CD4-positive, alpha-beta T cell treated with Interleukin-17A for 1 hour (primary cell): ENCODE measurements at places on chromosomes 7 and 10.

DNA sequence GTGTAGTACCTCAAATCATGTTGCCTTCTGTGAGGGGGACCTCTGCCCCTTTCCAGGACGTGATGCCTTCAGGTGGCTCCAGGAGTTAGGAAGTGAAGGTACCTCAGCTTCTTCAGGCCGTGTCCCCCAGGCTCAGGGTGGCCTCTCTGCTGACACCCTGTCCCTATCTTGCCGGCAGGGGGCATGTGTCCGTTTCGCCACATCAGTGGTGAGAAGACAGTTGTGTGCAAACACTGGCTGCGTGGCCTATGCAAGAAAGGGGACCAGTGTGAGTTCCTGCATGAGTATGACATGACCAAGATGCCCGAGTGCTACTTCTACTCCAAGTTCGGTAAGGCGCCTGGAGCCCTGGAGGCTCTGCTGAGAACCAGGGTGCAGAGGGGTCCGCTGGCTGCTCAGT lies 9.2 kb downstream of the CPSF4 start:
- DNase-seq: no peak

GRCh38 chr10:43136995-43137716 lies 1.1 kb upstream of the CSGALNACT2 start:
- DNase-seq: no peak

DNA sequence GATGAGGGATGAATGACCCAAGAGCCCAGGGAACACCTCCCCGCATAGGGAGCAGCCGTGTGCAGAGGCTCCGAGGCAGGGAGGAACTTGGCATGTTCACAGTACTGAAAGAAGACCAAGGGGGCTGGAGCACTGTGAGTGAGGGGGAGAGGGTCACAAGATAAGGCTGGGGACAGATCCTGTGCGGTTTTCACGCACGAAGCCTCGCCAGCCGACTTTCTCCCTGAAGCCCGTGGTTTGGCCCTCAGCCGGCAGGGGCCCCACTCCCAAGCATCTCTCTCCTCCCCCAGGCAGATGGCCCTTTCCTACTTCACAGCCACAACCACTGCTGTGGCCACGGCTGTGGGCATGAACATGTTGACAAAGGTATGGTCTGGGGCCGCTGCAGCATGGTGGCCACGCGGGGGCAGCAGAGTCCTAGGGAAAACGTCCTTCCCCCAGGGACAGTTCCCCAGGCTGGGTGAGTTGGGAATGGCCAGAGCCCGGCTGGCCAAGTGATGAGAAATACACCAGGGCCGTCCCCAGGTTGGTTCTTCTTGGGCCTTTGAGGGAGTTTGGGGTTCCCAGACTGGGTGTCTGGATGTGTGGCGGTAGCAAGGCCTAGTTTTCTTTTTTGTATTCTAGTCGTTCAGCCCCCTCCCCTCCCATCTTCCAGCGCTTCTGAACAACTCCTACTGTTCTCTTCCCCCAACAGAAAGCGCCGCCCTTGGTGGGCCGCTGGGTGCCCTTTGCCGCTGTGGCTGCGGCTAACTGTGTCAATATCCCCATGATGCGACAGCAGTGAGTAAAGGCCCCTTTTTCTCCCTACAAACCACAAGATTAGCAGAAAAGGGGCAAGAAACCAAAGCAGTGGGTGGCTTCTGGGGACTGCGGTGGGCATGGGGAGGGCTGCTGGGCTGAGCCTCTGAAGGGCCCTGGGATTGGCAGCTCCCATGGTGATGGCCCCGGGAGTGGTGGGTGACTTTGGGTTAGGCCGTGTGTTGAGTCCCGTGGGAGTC lies 14.4 kb upstream of the WBP1L start:
- peak; percentile 56 for DNase-seq

- DNase-seq: no peak
These were observed 20.7 kb downstream of the LRRC4 start for GRCh38 chr7:128010391-128011127.

DNA sequence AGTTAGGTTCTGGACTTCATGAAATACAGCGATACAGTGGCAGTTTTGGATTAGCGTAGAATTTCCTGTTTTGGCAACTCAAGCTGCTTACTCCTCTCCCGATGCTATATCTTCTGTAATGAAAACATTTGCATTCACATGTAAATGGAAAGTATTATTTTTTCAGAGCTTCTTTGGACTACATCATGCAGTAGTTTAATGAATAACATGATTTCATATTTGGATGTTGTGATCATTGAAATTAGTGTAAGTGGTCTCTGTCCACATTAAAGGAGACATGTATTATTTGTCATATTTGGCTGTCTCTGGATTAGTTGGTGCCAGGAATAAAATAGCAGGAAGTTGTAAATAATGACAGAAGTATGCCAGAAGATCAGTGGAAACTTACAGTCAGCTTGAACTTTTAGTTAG lies 331.6 kb downstream of the GFRA1 start:
- no peak for DNase-seq

GRCh38 chr10:110443239-110444003 lies 54.3 kb upstream of the DUSP5 start:
- DNase-seq: no peak

- peak; percentile 60 for DNase-seq
These were observed 72.6 kb downstream of the OSBPL3 start for GRCh38 chr7:24907311-24907886.

GRCh38 chr7:78345293-78345911 lies 546.8 kb downstream of the PHTF2 start:
- DNase-seq: no peak

GRCh38 chr7:34207810-34208209 lies 302.5 kb downstream of the BMPER start:
- DNase-seq: no peak

- DNase-seq: no peak
These were observed 15.9 kb upstream of the ZNF777 start for GRCh38 chr7:149476791-149477190.

DNA sequence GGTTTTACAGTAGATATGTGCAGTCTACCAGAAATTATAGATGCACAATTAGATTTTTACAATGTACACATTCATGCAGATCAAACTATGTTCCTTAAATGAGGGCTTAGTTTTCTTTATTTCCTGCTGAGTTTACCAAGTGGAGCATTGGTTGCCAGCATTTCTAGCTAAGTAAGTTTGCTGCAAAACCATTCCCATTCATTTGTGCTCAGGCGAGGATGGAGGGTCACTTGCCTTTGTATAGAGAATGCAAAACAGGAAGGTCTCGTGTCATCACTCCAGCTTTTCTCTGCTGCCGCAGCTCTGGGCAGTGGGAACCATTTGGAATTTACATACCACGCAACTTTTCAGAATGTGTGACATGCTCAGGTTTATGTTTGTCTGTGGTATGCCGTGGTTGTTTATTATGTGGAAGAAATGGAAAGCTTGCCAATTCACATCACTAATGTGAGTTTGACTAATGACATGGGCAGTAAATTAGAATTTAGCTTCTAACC lies 198.6 kb downstream of the TRIL start:
- DNase-seq: no peak

DNA sequence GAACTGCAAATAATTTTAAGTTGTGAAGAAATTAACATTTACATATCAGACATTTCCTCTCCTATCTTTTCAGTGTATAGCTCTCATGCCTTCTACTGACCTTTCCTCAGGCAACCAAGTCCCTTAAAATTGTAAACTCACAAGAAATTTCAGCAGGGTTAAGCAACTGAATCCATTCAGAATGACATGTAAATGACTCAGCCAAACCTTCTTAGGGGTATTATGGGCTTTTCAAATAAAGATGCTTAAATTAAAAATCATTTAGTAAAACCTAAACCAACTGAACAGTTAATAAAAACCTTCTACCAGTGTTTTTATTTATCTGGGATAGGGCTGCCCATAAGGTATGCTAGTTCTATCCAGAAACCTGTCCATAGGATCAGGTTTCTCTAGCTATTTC lies 20.7 kb downstream of the WAPL start:
- DNase-seq: no peak

DNA sequence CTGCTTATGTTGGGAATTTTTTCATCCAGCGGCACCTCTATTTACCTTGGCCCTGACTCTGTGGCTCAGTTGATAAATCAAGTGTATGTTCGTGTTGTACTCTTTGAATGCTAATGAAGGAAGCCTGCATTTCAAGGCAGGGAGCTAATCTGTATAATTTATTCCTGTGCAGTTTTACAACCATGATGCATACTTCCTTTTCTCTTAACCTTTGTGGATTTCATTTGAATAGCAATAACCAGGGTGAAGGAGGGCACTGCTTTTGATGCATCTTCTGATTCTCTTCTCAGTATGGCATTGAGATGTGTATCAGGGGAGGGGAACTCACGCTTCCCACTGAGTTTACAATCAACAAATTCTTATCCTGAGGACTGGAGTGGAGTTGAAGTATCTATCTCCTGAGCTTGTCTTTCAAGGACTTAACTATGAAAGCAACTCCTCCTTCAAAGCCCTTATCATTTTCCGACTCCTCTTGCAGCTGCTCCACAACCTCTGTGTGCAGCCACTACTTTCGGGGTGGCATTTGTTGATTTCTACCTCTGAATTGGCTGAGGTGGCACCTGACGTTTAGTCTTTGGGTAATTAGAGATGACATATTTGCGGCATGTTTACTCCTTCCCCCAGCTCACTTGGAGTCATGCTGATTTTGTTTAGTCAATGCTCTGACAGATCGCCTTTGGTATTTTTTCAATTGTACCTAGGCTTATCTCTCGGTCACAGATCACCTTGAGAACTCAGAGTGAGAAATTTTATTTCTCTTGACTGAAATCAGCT lies 275.2 kb downstream of the PHTF2 start:
- DNase-seq: no peak

- no peak for DNase-seq
These were observed 15.0 kb downstream of the ADRA2A start for GRCh38 chr10:111091833-111092232.

DNA sequence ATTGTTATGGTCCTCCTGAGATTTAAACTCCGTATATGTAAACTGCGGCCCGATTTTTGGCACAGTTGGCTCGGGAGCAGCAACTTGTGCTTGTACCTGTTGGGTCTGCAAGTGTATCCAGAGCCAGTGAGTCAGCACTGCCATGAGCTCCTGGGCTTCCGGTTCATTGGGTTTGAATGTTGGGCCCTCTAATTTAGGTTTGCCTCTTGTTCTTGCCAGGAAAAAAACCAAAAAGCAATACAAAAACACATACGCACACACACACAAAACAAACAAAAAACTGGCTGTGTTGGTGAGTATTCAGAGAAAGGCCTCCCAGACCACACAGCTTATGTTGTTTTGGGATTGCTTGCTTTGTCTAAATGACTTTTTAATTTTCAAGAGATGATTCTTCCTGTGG lies 26.3 kb downstream of the SND1 start:
- DNase-seq: no peak

GRCh38 chr7:31126976-31127375 lies 74.9 kb downstream of the ADCYAP1R1 start:
- DNase-seq: no peak

- DNase-seq: no peak
These were observed 89.4 kb downstream of the CYTH3 start for GRCh38 chr7:6182993-6183392.

- DNase-seq: peak; percentile 52
These were observed 11.5 kb downstream of the IKZF1 start for GRCh38 chr7:50315739-50316671.

DNA sequence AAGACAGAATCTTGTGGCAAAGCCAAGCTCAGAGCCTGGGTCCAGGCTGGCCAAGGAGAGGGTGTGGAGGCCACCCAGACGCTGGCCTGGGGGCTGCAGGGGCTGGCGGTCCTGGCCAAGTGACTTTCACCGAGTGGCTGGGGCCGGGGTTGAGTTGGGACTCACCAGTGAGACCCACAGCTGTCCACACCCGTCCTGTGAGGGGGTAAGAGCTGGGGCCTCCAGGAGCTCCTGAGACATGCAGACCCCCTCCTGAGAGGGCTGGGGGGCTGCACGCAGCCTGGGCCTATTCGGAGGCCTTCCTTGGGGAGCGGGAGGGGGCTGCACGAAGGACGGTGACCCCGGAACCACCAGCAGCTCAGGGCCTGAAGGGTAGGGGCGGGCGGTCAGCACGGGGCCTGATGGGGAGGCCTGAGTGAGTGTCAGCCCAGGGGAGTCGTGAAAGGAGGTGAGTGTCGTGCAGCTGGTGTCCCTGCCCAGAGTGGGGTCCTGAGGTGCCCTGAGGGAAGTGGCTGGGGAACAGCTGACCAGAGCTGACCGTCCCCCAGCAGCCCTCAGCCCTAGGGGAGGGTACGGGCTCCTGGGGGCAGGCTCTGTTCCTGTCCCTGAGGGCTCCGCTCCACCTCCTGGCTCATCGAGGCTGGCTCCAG lies 100.9 kb downstream of the FOXL3 start:
- DNase-seq: no peak

DNA sequence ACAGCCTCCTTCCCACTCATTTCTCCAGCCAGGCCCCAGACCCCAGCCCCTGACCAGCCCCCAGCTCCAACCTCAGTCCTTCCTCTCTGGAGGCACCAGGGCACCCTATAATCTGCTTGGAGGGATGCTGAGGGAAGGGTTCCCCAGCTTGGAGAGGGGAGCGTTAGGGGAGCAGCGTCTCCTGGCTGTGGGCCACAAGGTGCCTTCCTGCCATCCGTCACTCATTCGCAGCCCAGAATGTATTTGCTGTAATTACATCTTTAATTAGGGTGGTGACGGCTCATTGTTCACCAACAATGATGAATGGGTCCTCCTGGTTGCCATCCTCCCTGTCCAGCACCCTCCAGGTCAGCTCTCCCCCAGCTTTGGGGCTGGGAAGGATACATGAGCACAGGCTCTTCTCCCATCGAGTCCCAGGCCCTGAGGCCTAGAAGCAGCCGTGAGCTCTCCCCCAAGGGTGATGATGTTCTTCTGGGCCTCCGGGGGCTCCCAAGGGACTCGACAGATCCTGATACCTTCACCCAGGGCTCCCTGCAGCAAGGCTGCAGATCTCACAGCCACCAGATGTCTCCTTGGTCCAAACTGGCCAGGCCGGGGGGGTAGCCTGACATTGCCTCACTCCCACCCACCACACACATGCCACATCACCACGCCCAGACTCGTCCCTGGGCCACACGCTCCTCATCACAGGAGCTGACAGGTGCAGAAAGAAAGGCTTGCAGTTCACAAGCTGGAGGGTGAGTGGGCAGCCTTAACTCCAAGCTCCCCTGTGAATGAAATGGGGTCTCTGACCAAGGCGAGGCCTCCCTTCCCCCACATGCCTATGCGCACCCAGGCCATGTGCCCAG lies 26.8 kb downstream of the POLL start:
- no peak for DNase-seq

GRCh38 chr7:53035499-53036412 lies at the start of gene POM121L12:
Gene POM121L12 (plus strand): TSS chr7:53035633. CDS start chr7:53035672, 39 bp downstream.
- DNase-seq: no peak

GRCh38 chr7:69780379-69780778 lies 182.1 kb downstream of the AUTS2 start:
- DNase-seq: no peak

GRCh38 chr7:155365146-155365874 lies 67.6 kb downstream of the INSIG1 start:
- DNase-seq: no peak
